ENCODE measurements at places on chromosomes 6 and 20.

- DNase-seq, result no peak
Observed at GRCh38 chr6:126941751-126942150, 176.7 kb upstream of the RSPO3 start.

DNA sequence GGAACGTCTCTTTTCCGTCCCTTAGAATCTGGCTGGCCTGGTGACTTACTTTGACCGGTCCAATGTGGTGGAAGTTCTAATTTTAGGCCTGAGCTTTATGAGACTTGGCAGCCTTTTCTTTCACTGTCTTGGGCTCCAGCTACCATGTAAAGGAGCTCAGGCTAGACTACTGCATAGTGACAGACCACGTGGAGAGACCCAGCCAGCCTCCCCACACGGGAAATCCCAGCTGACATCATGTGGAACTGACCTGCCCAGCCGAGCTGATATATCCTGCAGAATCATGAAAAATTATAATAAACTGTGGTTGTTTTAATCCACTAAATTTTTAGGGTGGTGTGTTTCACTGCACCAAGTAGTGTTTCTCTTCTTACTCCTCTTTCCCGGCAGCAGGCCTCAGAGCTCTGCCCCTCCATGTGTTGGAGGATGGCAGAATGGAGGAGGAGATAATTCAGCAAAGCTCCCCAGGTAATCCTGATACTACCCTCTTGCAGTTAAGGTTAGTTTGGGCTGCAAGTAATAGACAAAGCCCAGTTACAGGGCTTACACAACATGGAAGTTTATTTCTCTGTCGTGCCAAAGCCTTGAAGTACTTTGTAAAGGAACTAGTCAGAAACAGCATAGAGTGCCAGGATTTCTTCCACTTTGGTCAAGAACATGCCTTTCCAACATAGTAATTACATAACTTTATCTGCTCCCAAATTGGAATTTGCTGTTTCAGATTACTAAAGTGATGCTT, 87.5 kb downstream of the SH3BGRL2 start:
- DNase-seq, result no peak

- no peak for DNase-seq
Observed at GRCh38 chr6:58198301-58198700, 880.9 kb downstream of the PRIM2 start.

- no peak for DNase-seq
Observed at GRCh38 chr6:10305790-10306415, 109.0 kb downstream of the TFAP2A start.

GRCh38 chr6:158636778-158637177, 7.8 kb downstream of the DYNLT1 start:
- no peak for DNase-seq

DNA sequence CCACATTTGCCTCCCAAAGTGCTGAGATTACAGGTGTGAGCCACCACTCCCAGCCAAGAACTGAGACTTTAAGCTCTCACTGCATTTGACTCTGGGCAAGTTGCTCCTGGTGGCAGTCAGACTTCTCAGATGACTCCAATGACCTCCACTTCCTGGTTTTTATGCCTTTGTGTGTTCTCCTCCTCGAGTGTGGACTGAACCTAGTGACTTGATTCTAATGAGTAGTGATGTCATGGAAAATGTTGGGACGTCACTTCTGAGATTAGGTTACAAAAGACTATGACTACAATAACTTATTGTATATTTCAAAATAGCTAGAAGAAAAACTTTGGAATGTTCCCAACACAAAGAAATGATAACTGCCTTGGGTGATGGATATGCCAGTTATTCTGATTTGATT, 12.0 kb downstream of the SPINT3 start:
- no peak for DNase-seq

- DNase-seq, result no peak
Observed at GRCh38 chr20:15716256-15716655, 857.0 kb downstream of the KIF16B start.

- DNase-seq, result no peak
Observed at GRCh38 chr6:23692184-23692583, 433.8 kb upstream of the NRSN1 start.

- DNase-seq, result no peak
Observed at GRCh38 chr6:141252828-141253608, 879.7 kb upstream of the GJE1 start.

DNA sequence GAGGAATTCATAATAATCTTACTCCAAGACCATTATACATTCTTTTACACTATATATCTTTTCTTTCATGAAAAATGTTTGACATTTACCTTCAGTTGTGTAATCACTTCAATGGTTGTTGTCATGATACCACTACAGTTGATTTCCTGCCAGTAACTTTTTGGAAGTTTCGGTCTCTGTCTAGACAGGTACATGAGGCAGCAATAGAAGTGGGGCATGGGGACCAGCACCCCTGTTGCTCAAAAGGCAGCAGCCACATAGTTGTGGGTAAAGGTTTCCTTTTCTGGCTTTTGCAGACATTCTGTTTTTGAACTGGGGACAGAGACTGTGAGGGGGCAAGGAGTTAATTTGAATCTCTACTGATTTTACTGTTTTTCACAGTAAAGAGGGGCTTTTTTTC, 14.1 kb downstream of the SAMD5 start:
- no peak for DNase-seq

- DNase-seq, result no peak
Observed at GRCh38 chr20:53940360-53940702, 130.1 kb downstream of the BCAS1 start.

GRCh38 chr6:6683969-6684833, 95.7 kb downstream of the LY86 start:
- DNase-seq, result no peak

DNA sequence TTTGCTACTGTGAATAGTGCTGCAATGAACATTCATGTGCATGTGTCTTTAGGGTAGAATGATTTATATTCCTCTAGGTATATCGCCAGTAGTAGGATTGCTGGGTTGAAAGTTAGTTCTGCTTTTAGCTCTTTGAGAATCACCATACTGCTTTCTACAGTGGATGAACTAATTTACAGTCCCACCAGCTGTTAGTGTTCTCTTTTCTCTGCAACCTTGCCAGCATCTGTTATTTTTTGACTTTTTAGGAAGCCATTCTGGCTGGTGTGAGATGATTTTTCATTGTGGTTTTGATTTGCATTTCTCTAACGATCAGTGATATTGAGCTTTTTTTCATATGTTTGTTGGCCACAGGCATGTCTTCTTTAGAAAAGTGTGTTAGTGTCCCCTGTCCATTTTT, 40.0 kb downstream of the PLG start:
- DNase-seq, result no peak

- no peak for DNase-seq
Observed at GRCh38 chr6:27025351-27025750, 222.2 kb upstream of the PRSS16 start.

- peak; percentile 50 for DNase-seq
Observed at GRCh38 chr6:149963462-149964307, at the start of gene ULBP1. TSS of gene ULBP1 (plus strand) at chr6:149963943. CDS start at chr6:149964050, 107 bp downstream.

- no peak for DNase-seq
Observed at GRCh38 chr20:59184880-59185447, 21.3 kb downstream of the ZNF831 start.

DNA sequence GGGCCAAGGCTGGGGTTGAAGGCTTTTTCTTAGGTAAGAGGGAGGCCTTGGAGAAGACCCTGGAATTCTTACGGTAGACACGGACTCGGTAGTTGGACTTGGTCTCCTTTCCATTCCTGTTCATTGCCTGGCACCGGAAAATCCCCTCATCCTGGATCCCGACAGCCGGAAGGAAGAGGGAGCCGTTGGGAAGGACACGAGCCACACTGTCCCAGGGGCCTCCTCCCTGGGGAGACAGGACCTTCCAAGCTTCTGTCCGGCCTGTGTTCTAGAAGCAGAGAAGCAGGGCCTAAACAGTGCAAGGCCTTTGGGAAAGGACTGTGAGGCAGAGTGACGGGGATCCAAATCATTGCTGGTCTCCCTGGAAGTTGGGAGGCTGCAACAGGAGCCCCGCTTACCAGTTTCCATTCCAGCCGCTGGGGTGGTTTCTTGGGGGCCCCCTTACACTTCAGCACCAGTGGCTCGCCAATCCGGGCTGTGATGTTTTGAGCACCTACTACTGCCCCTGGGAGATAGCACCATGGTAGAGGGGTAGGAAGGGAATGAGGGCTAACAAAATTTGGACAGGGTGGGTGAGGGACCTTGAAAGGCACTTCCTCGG, 470 bp downstream of the AGER start:
- DNase-seq, result no peak

DNA sequence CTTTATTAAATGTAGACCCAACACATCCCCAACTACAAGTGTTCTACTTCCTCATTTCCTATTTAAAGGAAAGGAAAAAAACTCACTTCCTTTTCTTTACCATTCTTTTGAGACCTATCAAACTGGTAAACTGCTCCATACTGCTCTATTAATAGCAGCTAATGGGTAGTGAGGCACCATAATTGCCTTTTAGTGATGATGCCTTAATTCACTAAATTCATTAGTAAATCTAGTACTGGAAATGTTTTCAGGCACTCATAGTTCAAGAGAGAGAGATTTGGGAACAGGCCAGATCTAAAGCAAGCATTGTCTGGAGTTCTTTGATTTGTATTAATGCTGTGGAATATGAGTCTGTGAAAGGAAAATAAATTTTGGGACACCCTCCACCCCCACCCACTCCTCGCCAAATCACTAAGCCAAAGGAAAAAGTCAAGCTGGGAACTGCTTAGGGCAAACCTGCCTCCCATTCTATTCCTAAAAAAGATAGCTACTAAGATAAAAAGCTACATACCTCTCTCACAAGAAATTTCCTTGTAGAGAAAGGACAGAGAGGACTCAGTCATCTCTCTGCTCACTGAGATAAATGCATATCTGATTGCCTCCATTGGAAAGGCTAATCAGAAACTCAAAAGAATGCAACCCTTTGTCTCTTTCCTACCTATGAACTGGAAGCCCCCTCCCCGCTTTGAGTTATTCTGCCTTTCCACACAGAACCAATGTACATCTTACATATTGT, 13.6 kb upstream of the IBTK start:
- DNase-seq, result no peak

DNA sequence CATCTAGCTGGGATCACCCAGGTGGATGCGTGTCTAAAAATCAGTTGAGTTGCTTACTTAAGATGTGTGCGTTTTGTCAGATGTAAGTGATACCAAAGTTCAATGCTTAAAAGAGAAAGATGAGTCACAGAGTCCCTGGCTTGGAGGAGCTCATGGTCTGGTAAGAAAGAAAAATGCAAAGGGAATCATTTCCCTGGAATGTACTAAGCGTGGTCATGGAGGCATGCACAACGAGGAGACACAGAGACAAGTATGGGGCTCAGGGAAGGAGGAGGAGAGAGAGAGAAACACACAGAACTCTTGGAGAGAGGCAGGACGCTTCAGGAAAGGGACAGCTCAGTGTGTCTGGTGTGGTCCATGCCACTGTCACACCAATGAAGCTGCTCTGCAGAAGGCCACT, 186.9 kb upstream of the GMDS start:
- DNase-seq, result no peak

DNA sequence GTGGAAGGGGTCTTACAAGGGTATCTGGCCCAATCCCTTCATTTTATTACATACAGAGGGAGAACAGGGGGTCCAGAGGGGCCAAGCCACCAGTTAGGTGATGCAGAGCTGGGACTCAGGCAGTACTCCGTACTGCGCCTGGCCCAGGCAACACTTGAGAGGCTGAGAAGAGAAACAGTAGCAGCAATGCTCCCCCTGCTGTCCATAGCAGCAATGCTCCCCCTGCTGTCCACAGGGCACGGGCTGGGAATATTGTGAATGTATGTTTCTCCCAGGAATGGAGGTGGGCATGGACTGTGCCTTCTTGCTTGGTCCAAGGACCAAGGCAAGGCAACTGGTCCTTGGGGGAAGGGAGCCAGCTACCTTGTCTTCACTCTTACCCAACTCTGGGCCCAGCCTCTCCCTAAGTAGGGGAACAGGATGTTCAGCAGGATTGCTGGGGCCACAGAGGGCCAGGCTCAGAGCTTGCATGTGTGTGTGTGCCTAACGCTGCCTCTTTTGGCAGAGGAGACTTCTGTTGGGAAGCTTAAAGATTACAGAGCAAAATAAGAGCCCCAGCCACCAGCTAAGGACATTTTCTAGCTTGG, 14.8 kb upstream of the FAM83C start:
- DNase-seq, result peak; percentile 21

- no peak for DNase-seq
Observed at GRCh38 chr6:11218102-11218442, 14.4 kb downstream of the NEDD9 start.

- DNase-seq, result no peak
Observed at GRCh38 chr6:149463781-149464180, 21.0 kb downstream of the ZC3H12D start.

DNA sequence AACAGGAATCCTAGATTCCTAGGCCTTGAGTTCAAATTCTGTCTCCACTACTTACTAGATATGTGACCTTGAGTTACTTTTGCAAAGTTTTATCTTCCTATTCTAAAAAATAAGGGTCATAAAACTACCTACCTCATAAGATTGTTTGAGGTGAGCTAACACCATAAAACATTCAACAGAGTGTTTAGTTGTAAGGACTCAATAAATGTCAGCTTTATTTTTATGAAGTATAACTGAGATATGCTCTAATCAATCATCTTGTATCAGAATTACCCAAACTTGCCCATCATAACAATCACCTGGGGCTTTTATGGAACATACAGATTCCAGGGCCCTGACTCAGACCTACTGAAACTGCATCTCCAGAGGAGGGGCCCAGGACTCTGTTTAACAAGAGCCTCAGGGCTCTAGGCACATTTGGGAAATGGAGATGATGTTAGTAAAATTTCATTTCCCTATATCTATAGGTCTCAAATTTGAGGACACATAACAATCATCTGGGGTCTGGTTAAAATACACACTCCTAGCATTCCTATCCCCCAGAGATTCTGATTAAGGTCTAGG, 35.5 kb upstream of the MRAP2 start:
- DNase-seq, result no peak

- no peak for DNase-seq
Observed at GRCh38 chr6:94680669-94681212, 896.6 kb upstream of the MANEA start.

- DNase-seq, result no peak
Observed at GRCh38 chr6:148565930-148566663, 180.7 kb upstream of the UST start.

- DNase-seq, result no peak
Observed at GRCh38 chr20:59948212-59948611, 8.0 kb downstream of the FAM217B start.

DNA sequence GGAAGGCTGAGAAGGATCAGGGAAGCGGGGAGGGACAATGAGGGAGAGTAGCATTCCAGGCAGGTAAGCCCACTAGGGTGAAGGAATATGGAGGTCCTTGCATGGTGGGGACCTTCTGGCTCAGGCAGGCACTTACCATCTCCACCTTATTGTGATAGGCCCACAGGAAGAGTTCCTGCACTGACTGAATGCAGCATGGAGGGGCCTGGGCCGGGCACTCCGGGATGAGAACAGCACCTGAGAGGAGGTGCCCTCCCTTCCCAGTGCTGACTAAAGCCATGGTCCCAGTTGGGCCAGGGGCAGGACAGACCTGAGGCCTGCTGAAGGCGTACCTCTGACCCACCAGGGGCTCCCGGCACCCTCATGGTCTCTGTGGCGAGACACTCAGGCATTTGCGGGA, 392.7 kb downstream of the CDC5L start:
- no peak for DNase-seq

- peak; percentile 45 for DNase-seq
Observed at GRCh38 chr6:35258858-35259193, 709 bp upstream of the ZNF76 start.

- DNase-seq, result no peak
Observed at GRCh38 chr6:170046791-170047626, 243.9 kb downstream of the DLL1 start.

GRCh38 chr6:79605061-79605460, 26.1 kb upstream of the SH3BGRL2 start:
- no peak for DNase-seq

All from NCI-H1930 (cell line).